SJSA1 (cell line): ENCODE measurements at places on chromosomes 5 and 9. TPM values are rescaled to one million over a fixed set of nuclear protein-coding genes. Genes with fewer than 3 reads are reported as not detected.

Gene TAF11L9
- total RNA-seq: not detected in 2 replicates

Gene CTXN3
- total RNA-seq: not detected in 2 replicates

Gene IRX2
- total RNA-seq: 16.4 and 16.7 TPM in 2 replicates

GRCh38 chr9:89712283-89712682 lies 107.5 kb downstream of the GADD45G start:
- no peaks in the 10 kb centered on the region for H3K4me1 ChIP-seq
- H3K27ac ChIP-seq: no peak overlapping the region
- no peak overlapping the region for H3K4me3 ChIP-seq

DNA sequence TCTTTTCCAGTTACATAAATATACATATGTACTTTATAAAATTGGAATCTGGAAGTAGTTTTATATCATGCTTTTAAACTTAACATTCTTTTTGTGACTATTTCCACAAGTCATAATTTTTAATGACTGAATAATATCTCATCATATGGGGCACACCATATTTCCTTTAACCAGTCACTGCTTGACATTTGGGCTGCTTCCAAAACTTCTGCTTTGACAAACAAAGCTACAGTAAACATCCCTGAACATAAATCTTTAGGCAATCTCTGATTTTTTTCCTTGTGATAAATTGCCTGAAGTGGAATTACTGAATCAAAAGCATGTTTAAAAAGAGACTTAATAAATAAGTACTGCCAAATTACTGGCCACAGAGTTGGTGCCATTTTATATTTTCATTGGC lies 178.0 kb downstream of the FSTL4 start:
- H3K27me3 ChIP-seq: peaks cover 19% of the 10 kb centered on the region
- H3K27ac ChIP-seq: no peak overlapping the region
- no peak overlapping the region for H3K4me3 ChIP-seq
- H3K36me3 ChIP-seq: no peaks in the 10 kb centered on the region

DNA sequence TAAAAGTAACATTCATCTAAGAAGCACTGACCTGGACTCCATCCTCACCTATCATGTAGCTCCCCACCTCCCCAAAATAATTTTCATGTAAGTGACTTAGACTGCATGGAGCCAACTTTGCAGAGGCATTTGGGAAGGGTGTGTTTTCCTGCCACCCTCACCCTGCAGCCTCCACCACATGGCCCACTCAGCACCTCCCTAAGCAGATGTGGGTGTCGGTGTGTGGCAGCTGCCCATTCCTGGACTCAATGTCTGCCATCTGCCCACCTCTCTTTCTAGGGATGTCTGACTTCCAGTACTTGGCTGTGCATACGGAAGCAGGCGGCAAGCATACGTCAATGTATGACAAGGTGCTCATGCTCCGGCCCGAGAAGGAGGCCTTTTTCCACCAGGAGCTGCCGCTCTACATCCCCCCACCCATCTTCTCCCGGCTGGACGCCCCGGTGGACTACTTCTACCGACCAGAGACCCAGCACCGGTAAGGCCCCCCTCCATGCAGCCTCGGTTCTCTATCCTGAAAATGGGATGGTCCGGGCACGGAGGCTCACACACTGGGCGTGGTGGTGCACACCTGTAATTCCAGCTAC lies 12.7 kb downstream of the GTF3C5 start:
- no peaks in the 10 kb centered on the region for H3K4me1 ChIP-seq
- peaks cover 63% of the 10 kb centered on the region for H3K36me3 ChIP-seq
- H3K4me3 ChIP-seq: no peak overlapping the region
- H3K27me3 ChIP-seq: no peaks in the 10 kb centered on the region
- no peak for DNase-seq

DNA sequence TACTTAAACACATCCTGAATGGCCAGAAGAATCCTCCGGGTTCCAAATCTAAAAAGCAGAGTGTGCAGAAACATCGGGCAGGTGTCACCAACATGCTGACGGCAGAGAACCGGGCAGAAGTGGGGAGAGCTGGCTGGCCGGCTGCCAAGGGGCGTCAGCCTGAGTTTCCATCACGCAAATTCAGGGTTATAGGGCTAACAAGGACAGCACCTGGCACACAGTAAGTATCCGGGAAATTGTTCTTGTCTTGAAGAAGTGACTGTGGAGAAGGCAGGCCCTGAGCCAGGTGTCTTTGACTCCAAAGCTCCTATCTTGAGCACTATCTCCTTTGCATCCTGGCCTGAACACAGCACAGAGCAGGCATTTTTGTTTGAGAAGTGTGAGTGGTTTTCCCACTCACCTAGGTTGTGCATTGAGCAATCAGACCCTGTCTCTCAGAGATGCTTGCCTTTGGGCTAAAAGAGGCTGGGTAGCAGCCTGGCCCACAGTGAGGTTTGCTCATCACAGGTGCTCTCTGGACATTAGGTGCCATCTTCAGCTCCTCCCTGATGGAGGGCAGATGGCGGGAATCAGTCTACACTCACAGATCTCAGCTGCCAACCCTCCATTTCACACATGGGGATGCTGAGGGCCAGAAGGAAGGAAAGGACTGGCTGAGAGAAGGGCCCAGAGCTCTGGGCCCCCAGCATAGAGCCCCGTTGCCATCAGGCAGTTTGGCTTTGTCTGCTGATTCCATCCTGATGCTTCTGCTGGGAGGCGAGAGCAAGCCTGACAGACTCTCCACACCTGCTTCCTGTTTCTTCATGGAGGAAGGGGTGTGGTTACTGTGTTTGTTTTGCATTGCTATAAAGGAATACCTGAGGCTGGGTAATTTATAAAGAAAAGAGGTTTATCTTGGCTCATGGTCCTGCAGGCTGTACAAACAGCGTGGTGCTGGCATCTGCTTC lies 52.8 kb downstream of the WHRN start:
- no peaks in the 10 kb centered on the region for H3K36me3 ChIP-seq
- no peak overlapping the region for H3K27ac ChIP-seq
- H3K27me3 ChIP-seq: no peaks in the 10 kb centered on the region
- H3K4me1 ChIP-seq: peaks cover 3% of the 10 kb centered on the region; the same call in 1 of the 2 replicates

- no peak overlapping the region for H3K27ac ChIP-seq
- no peak overlapping the region for H3K4me3 ChIP-seq
- 0 out of 2 replicates have a peak, but pooled peaks cover 7% of the 10 kb centered on the region for H3K27me3 ChIP-seq
These were observed 58.1 kb downstream of the MARCHF3 start for GRCh38 chr5:126972062-126972895.
